ENCODE measurements at places on chromosomes 7 and 10.
A peak's percentile ranks its signal among the peaks of the same experiment; 100 is the strongest.

GRCh38 chr10:80500572-80501380 is 36.9 kb upstream of the SH2D4B start:
- peak; percentile 83 for DNase-seq

DNA sequence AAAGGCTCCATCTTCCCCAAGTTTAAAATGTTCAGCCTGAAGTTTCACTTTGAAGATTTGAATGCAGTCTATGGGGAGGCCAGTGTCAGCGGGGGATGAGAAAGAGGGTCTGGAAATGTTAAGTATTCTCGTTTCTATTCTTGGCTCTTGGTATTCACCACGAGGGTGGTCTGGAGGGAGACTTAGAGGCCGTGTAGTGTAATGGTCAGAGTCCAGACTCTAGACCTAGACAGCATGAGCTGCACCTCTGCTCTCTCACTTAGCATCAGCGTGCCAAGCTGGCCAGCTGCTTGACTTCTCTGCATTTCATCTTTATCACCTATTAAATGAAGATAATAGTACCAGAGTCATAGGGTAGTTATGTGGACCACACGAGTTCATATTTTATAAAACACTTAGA is 57.9 kb downstream of the MKX start:
- DNase-seq = no peak

- DNase-seq = no peak
These were observed 7.4 kb downstream of the INPP5A start for GRCh38 chr10:132544744-132545658.

- DNase-seq = peak; percentile 73
These were observed 9.4 kb downstream of the HACD1 start for GRCh38 chr10:17607603-17608332.

DNA sequence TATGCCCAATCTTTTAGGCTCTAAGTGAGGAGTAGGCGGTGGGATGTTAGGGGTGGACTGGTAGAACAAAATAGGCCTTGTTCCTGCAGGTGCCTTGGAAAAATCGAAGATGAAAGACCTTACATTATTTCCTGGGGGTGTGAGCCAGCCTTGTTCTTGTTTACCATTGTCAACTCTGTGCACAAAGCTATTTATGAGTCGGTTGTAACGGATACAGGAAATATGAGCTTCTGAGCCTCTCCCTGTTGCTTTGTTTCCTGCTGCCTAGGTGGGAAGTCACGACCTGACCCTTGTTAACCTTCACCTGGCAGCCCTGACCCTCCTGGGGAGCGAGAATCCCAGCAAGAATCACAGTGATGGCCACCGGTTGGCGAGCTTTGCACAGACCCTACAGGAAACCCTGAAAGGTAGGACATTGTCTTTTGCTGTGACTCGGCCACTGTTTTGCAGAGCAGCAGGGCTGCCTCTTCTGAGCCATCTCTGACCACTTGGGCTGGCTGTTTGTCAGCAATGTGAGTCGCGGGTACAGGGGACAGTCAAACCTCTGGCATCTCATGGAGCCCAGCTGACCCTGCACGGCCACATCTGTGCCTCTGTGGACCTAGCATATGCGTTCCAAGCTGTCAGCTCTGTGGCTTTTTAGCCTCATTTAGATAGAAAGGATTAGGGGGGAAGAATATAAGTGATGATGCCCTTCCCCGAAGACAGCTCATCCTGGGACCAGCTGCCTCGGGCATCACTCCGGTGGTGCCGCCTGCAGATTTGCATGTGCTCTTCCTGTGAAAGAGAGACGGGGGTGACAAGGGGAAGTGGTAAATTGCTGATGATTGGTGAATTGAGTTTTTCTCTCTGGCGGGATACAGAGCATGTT is 102.1 kb upstream of the ANLN start:
- no peak for DNase-seq

GRCh38 chr7:105693576-105693975 is 112.3 kb upstream of the EFCAB10 start:
- DNase-seq = no peak

Measured in fibroblast of mammary gland (primary cell).